ENCODE measurements at places on chromosomes 16 and 17.

DNA sequence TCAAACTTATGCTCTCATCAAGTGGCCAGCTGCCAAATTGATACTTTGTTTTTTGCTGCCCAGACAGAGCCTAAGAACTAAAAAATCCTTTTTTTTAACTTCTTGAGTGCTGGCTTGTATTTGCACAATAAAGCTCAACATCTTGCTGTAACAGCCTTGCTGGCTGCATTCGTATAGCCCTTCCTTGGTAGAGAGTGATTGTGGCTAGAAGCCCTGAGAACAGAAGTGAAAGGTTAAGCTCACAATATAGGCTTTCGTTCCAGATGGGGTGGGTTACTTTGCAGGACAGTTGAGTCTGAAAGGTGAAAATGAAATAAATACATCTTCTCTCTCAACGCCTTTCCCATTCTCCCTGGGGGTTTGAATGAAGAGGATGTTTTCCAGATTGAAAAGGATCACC lies 278.8 kb downstream of the HS3ST3B1 start:
- DNase-seq: no peak

- DNase-seq: no peak
Measured at GRCh38 chr17:56629531-56630075, 36.1 kb downstream of the NOG start.

DNA sequence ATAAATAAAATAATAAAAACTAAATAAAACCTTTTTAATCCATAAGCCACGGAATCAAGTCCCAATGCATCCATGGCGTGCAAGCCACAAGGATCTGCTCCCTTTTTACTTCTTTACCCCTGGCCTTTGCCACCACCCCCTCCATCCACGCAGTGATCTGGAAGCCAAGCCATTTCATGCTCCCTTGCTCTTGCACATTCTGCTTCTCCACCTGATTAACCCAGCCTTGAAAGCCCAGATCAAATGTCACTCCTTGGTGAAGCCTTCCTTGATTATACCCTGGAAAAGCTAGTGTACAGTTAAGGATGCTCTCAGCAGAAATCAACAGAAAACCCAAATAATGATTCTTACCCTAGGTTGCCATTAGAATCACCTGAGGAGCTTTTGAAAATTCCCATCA lies 9.9 kb downstream of the LRRC3C start:
- no peak for DNase-seq

- DNase-seq: no peak
Measured at GRCh38 chr17:41581366-41582060, 5.2 kb downstream of the KRT14 start.

DNA sequence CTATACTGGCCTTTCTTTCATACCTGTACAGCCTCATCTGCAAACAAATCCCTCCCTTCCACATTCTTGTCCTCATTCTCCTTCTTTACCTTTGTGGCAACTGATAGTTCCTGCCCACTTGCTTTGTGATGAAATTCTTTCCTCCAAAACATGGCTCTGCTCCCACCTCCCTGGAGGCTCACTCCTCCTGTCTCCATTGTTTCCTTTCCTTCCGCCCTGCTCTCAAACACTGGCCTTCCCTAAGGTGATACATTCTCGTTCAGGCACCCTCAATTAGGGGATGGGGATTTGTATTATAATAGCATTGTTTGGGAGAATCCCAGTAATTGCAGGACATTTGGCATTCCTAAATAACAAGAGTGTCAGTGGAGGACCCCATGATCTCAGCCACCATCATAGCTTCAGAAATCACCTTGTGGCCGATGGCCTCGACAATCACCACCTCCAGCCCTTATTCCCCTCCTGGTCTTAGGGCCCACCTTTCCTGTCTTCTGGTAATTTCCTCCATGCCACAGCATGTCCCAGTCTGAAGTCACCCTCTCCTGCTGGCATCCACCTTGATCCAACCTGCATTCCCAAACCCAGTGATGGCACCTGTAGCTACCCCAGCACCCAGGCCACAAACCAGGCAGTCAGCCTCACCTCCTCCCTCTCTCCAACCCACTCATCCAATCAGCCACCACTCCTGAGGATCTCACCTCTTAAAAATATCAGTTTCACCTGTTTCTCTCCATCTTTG lies 7.9 kb downstream of the UNC119 start:
- no peak for DNase-seq

GRCh38 chr16:23952128-23952970 lies 116.6 kb downstream of the PRKCB start:
- DNase-seq: no peak

DNA sequence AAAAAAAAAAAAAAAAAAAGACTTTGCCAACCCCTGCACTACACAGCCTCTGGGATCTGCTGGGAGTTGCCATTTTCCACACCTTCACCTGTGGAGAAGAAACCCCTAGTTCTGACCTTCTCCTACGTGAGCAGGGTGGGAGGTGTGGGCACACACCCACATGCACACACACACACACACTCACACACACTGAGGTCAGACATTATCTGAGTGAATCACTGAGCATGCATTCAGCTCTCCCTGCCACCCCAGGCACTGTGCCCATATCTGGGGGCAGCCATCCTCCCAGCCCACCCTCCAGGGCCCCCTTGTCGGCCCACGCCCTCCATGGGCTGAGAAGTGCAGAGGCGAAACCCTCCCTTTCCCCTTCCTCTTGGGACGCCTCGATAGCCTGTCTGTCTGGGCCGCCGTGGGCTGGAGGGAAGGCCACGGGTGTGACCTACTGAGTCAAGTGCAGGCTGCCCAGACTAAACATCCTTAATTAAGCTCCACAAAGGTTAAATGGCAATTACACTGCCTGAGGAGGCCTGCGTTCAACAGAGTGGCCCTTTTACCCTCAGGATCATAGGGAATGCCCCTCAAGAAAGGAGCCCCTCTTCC lies 143.8 kb downstream of the C16orf95 start:
- DNase-seq: no peak
